Stimulated activated CD8-positive, alpha-beta memory T cell treated with anti-CD3 and anti-CD28 coated beads, Interleukin-12 subunit alpha, Interleukin-12 subunit beta, amount 100 ng/mL, for 4 hours (primary cell): ENCODE measurements at places on chromosomes 2 and 18.

- DNase-seq, result no peak
These were observed 196.9 kb downstream of the TNS1 start for GRCh38 chr2:217805668-217806481.

GRCh38 chr2:114001152-114001551 is 111.3 kb downstream of the ACTR3 start:
- DNase-seq, result no peak

DNA sequence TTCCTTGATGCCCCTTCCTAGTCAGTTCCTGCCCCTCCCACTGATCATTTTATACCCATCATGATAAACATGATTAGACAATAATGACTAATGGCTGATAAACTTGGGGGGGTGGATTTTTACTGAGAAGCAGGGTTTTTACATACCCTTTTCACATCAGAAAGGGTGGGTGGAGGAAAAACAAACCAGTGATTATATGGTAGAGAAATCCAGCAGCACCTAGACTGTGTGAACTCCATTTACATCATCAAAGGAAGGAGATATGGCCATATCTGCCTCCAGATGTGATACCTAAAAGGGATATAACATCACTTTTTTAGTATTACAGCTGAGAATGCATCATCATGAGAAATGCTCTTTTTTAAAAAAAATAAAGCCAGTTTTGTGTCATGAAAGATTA is 89.9 kb downstream of the ANKRD12 start:
- no peak for DNase-seq

- no peak for DNase-seq
These were observed 681.3 kb downstream of the ADCYAP1 start for GRCh38 chr18:1585881-1586488.

- DNase-seq, result no peak
These were observed 144.6 kb upstream of the SETBP1 start for GRCh38 chr18:44536046-44536445.

GRCh38 chr2:162123806-162124758 is 28.0 kb downstream of the GCG start:
- DNase-seq, result no peak

DNA sequence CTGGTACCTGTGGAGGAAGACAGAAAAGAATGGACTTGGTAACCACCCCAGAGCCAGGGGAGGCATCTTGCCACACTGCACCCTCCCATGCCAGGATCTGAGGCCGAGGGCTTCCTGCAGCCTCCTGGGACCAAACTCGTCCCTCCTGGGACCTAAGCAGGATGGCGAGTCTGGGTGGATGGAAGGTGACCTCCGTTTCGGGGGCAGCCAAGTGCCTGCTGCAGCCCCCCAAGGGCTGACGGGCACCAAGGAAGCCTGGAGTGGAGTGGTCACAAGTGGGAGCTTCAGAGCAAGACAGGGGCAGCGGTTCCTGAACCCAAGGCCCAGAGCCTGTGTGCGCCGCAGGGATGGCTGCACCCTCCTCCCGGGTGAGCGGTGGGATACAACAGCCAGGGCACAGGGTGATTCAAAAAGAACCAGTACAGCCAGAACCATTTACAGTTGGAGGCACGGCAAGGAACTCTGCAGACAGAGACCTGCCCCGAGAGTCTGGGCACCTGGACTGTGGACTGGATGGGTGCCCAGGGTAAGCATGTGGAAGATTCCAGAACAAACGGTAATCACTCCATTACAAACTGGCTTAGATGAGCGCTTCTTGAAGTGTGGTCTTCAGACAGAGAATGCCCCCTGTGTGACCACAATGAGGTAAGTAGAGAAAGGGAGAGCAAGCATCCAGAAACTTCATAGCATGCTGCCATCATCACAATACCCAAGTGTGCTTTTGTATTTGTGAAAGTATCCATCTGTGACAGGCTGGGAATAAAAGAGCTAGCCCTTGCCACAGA is 12.1 kb downstream of the HS1BP3 start:
- DNase-seq, result no peak

GRCh38 chr2:72116081-72116533 is 31.6 kb downstream of the CYP26B1 start:
- DNase-seq, result no peak

DNA sequence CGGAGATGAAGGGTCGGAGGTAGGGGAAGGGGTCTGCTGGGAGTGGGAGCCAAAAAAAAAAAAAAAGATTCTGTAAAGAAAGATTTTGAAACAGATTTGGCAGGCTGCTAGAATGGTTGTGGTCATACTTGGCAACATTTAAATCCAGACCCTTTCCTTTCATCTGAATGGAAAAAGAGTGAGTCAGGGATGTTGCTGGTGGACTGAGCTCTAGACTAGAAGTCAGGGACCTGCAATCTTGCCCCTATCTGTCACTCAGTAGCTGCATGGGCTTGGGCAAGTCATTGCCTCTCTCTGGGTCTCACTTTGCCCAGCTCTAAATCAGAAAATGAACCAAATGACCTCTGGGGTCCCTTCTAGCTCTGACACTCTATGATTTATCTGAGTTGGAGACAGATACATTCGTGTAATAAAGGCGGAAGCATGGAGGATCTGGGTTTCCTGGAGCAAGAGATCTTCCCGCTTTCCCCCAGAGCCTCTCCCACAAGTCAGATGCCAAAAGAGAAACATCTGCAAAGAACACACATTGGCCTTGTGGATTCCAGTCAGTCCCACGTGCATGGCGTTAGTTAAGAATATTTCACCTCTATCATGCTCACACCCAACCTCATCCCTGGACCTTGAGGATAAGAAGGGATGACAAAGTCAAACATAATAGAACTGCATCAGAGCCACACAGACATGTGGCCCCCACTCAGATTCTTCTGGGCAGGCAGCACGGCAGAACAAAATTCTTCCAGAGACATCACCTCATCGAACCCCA is 58.5 kb downstream of the ADD2 start:
- DNase-seq, result no peak

GRCh38 chr2:96669539-96670215 is 27.1 kb downstream of the FER1L5 start:
- DNase-seq, result no peak
